ENCODE measurements at places on chromosomes 16 and 17.

GRCh38 chr16:82935766-82936165 lies 309.0 kb downstream of the CDH13 start:
- no peak for DNase-seq

- DNase-seq: peak; percentile 65
Observed at GRCh38 chr16:13093661-13094060, 192.3 kb downstream of the SHISA9 start.

- DNase-seq: no peak
Observed at GRCh38 chr17:16491131-16491702, 776 bp downstream of the LRRC75A start.

DNA sequence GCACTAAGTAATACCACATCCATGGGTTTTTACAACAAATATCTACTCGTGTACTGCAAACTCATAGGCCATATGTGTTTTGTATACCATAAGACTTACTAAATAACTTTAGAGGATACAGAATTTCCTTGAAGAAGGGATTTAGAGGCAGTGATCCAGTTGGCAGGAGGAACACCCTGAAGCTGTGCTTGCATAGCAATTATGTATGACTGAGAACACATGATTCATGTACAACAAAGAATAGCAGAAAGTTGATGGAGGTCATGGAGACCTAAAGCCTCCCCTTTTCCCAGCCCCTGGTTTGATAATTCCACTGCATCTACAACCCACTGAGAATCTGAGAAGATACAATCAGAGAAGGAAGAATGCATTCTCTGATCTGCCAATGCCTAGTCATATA lies 83.8 kb upstream of the PMFBP1 start:
- no peak for DNase-seq

DNA sequence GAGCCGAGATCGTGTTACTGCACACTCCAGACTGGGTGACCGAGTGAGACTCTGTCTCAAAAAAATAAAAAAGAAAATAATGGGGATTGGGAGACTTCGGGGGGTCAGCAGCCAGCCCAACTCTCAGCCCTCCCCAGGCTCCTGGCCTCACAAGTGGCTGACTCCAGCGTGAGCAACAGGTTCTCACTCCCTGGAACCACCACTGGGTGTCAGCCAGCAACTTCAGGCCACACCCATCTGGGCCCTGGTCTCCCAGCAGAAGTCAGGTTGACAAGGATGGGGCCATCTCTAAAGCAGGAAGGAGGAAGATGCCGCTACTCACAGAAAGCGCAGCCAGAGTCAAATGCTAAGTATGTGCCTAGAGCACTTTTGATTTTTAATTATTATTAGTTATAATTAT lies 139.4 kb downstream of the C16orf78 start:
- no peak for DNase-seq

GRCh38 chr16:54334208-54334607 lies 47.6 kb upstream of the IRX3 start:
- no peak for DNase-seq

- DNase-seq: no peak
Observed at GRCh38 chr17:2928294-2928890, 132.2 kb downstream of the RAP1GAP2 start.

DNA sequence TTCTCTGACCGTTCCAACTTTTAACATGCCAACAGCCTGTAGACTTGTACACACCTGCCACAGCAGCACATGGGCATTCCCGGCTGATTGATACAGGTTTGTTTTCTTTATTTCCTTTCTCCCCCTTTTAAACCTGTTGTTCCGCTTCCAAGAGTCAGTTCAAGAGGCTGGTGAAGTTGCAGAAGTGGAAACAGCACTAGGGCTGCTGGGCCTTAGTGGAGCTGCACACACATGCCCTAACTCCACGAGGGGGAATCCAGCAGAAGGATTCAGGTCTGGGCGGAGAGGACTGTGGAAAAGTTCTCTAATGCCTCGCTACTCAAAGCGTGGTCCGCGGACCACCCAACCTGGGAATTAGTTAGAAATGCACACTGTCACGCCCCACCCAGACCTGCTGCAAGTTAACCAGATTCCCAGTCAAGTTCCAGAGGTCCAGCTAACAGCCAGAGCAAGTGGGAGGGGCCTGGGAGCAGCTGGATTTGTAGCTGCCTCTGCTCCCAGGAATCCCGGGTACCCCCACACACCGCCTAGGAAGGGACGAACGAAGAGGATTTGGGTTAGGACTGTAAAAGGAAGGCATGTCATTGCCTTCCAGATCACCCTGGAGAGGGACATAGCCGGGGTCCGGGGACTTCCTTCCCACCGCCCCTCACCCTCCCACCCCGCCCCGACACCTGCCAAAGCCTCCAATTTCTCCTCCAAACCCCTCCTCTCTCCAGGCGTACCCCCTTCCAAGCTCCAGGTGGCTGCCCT lies 542 bp downstream of the SLC39A11 start:
- no peak for DNase-seq

GRCh38 chr17:53191878-53192277 lies 630.8 kb upstream of the KIF2B start:
- no peak for DNase-seq

DNA sequence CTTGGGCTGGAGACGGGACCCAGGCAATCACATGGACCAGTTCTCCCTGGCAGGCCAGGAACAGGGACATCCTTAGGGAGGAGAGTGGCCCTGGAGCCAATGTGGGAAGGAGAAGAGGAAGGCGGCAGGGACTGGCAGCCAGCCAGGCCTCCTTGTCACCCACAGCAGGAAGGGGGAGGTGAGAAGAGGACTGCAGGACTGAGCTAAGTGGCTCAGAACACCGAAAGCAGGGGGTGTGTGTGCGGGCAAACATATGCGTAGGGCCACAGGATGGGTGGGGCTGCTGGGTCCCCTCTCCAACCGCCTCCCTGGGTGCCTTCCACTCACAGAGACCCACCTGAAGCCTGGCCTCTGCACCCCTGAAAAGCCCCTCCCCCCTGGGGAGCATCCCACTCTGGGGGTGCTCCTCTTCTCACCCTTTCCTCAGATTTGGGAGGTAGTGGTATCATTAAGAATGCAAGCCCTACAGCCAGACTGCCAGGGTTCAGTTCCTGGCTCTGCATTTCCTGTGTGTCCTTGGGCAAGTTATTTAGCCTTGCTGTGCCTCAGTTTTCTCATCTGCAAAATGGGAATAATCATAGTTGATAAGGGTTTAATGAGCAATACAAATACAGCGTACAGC lies 8.1 kb downstream of the PNMT start:
- no peak for DNase-seq

GRCh38 chr16:49194537-49195236 lies 87.0 kb downstream of the CBLN1 start:
- DNase-seq: no peak

- DNase-seq: no peak
Observed at GRCh38 chr16:28087675-28088300, 24.3 kb upstream of the GSG1L start.

DNA sequence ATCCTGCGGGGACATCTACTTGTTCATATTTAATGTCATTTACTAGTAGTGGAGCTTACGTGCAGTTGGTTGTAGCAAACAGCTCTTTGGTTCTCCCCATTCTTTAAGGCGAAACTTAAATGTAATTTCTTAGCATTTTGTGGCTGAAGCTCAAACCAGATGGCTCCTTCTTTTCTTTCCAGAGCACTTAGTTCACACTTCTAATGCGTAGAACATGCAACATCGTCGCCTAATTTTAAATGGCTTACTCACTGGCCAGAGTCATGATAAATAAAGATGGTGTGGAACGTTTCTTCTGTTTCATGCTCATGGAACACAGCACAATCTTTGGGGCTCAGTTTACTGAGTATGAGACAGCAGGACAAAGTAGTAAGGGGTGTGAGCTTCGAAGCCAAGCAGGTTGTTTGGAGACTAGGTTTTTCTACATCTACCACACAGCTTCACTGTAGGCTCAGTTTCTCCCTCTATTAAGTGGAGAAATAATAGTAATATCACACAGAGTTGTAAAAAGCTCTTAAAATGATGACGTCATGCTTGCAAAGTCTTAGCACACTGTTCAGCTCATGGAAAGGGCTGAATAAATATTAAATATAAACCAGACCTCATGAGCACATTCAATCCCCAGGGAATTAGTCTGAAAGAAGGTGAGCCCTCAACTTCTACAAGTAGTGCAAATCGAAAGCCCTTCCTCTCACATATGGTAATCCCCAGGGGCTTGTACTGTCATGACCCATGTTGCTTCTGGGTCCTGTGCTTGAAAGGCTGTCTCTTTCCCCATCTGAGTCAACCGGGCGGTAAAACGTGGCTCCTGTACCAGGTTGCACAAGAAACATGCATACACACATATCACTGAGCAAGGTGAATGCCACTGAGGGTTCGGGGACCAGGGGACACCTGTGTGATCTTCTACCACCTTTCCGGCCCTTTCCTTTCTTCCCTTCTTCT lies 384.3 kb downstream of the CDH13 start:
- DNase-seq: no peak

DNA sequence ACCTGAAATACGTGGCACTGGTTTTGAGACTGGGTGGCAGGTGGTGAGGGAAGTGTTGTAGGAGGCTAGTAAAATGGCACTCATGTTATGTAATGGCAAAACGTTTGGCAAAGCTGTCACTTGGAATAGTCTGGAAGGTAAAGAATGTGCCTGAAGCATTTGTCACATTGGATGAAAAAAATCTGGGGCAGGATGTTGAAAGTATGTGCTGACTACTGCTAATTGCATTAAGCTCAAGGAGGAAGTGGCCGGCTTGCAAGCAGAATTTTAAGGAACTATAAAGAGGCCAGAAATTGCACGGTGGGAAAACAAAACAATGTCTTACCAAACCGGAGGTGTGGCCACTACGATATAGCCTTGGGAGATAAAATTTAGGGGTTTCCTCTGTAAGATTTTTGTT lies 26.6 kb upstream of the NLRP1 start:
- DNase-seq: no peak

GRCh38 chr17:69198238-69198637 lies 30.4 kb downstream of the ABCA10 start:
- no peak for DNase-seq

DNA sequence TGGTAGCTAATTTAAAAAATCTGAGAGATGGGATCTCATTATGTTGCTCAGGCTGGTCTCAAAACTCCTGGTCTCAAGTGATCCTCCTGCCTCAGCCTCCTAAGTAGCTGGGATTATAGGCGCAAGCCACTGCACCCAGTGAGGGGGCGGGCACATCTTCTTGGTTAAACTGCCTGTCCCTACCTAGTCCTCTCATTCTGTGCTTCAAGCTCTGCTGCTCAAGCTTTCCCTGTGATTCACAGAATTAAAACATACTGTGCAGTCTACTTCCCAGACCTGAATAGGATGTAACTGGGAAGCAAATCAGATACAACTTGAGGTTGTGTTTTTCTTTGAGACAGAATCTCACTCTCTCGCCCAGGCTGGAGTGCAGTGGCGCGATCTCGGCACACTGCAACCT lies 2.3 kb downstream of the MRPL38 start:
- no peak for DNase-seq

DNA sequence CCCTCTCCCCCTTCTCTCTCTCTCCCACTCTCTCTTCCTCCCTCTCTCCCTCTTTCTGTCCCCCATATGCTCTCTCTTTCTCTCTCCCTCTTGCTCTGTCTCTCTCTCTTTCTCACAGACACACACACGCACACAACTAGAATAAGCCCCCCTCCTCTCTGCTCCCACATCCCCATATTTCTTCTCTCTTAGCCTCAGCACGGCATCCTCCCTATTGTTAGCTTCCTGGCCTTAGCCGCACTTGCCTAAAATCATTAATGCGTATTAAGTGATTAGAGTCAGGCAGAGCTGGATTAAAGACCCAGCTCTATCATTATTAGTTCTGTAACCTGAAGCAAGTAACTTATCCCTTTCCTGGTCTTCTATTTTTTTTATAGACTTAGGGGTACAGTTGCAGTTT lies 319.0 kb upstream of the C16orf82 start:
- no peak for DNase-seq

DNA sequence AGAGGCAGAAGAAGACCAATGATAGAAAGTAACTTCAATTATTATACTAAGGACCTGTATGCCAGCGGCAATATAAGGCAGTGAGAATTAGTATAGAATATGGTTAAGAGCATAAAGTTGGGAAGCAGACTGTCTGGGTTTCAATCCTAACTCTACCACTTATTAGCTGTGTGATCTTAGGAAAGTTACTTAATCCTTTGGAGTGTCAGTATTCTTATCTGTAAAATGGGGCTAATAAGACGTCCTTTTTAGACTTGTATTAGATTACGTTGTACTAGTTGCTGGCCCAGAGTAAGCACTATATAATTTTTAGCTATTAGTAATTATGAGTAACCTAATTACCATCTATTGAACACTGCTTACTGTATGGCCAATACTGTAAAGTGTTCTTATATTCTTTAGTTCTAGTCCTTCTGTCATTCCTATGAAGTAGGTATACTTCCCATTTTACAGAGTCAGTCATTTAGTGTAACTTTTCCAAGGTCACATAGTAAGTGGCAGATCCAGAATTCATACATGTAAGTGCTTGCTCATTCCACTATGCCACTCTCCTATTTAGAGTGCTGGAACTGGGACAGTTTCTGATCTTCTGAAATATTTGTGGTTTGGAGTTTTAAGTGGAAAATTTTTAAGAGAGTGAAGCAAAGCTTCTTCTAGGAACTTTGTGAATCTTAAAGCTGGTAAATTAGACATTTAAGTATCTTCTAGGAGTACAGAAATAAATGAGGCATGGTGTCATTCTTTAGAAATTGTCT lies 22.5 kb downstream of the HEATR9 start:
- no peak for DNase-seq

- no peak for DNase-seq
Observed at GRCh38 chr17:61221181-61221580, 178.5 kb upstream of the TBX2 start.

DNA sequence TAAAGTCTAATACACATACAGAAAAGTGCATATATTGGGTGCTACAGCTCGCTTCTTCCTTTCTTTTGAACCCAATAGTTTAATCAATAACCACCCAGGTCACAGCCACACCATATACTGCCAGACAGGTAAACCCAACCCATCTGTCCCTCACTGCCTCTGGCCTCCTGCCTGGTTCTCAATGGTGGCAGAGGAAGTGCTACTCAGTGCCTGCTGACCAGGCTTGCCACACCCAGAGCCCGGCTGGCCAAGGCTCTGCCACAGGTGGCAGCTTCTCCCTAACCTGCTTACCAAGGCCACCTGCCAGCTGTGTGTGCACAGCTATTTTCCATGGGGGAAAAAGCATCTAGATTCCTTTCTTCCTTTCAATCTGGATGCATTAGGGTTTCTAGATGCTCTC lies 584 bp downstream of the PMP22 start:
- DNase-seq: no peak

- DNase-seq: peak; percentile 63
Observed at GRCh38 chr17:63181856-63182255, 215.8 kb downstream of the TANC2 start.

GRCh38 chr17:65023791-65024190 lies 32.7 kb downstream of the GNA13 start:
- no peak for DNase-seq

DNA sequence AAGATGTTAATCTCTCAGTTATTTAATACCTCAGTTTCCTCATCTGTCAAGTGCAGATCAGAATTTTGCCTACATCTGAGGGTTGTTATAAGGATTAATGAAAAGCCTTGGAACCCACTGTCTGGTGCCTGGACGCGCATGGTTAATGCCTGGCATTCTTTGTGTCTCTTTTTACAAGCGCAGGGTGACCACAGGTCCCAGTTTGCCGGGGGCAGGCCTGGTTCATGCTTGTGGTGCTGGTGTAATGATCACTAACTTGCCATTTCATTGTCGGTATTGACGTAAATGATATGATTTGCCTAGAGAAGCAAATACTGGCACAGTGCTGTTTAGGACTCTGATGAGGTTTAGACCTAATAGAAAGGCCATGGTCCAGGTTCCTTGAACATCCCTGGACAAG lies 23.1 kb downstream of the MRC2 start:
- DNase-seq: no peak

Data from head of caudate nucleus (tissue), 42 donors.